ENCODE measurements at places on chromosomes 16 and 17.

- DNase-seq: no peak
These were observed 23.4 kb upstream of the SKAP1 start for GRCh38 chr17:48453447-48453846.

- DNase-seq: no peak
These were observed 375.9 kb downstream of the CDH13 start for GRCh38 chr16:83002351-83003334.

DNA sequence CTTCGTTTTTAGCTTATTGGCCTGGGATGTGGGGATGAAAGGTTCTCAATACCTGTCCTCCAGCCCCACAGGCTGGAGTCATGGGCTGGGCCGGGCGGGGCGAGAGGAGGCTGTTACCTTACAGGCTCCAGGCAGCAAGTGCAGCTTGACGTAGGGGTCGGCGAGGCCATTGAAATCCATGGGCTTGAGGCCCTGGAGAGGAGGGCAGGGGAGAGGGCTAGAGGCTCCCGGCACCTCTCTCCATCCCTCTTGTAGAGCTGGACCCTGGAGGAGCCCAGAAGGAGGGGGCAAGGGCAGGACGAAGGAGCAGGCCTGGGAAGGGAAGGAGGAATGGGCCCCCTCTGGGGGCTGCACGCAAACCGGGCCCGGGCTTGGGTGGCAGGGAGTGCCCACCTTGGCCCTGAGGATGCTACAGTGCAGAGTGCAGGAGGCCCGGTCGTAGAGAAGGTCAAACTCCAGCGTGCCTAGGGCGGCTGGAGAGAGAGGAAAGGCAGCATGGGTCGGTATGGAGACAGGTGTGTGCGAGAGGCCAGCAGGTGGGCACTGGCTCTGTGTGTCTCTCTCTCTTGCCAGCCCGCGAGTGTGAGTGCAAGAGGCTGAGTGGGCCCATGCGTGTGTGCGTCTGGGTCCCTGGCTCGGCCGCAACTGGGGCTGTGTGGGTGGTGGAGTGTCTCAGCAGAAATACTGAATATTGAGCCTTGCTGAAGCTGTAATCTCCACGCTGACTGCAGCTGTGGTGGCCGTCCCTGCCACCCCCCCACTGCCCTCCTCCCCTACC is 1.6 kb downstream of the DOC2A start:
- no peak for DNase-seq

- no peak for DNase-seq
These were observed 203.9 kb upstream of the HS3ST4 start for GRCh38 chr16:25487888-25488287.

- no peak for DNase-seq
These were observed 148.2 kb downstream of the IRX5 start for GRCh38 chr16:55078699-55079410.

DNA sequence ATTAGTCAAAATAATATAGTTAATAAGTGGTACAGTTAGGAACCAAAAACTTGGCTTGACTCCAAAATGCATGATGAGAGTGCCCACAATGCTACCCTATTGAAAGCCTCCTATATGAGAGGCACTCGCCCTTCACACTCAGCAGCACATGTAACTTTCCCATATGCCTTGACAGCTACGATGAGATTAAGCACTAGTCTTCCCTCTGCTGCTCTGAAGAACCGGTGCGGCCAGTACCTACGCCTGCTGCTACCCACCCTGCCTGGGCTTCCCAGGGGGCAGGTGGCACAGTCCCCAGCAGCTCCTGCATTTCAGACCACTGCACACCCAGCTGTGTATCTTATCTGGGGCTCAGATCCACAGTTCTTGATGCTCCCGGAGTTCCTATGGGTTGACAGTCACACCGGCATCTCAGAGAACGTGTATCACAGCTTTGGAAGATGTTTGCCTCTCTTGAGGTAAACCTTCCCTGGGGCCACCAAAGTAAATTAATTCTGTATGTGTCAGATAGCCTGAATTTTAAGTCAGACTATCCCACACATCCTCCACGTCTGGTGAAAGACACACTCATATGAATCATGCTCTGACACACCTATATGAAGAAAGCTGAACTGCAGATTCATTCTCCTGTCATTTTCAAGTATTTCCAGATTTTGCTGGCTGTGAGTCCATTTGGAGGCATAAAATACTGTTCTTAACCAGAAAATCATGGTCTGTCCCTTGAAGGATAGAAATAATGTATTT is 77.8 kb downstream of the MYH10 start:
- DNase-seq: no peak

- no peak for DNase-seq
These were observed 181.2 kb upstream of the AXIN2 start for GRCh38 chr17:65742403-65743307.

DNA sequence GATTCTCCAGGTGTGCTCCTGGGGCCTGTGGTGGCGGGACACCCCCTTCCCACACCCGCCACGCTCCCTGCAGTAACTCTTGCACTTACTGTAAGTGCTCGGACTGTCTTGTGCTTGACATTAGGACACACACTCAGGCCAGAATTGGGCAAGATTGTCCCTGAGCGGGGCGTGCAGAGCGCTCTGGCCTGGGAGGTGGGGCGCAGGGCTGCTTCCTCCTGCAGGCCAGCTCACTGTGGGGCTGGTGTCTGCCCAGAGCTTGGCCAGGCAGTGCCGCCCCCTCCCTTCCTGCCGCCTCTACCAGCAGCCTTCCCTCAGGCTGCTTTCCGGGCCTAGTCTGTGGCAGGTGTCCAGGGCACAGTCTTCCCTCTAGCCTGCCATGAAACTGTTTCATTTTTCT is 6.1 kb upstream of the ATP6V0C start:
- DNase-seq: no peak

GRCh38 chr16:64184156-64184555 is 937.7 kb downstream of the CDH11 start:
- no peak for DNase-seq

GRCh38 chr17:28279411-28279810 is 39.6 kb upstream of the TMEM97 start:
- no peak for DNase-seq

DNA sequence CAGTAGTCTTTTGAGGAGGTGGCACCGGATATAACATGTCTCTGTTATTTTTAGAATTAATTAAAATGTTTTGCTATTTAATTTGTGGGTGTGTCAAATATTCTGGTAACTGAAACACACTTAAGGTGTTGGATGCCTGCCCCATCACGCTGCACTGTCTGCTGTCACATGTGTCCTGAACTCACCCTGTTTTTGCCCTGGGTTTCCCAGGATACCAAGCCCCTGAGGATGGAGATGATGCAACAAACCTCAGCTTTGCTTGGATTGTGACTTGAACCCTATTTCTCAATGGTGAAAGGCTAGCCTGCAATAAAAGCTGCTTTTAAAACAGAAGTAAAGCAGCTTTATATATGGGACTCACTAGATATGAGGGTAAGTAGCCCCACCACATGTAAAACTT is 11.5 kb upstream of the DUSP14 start:
- no peak for DNase-seq

- DNase-seq: no peak
These were observed 4.0 kb upstream of the CMTM3 start for GRCh38 chr16:66600477-66600876.

DNA sequence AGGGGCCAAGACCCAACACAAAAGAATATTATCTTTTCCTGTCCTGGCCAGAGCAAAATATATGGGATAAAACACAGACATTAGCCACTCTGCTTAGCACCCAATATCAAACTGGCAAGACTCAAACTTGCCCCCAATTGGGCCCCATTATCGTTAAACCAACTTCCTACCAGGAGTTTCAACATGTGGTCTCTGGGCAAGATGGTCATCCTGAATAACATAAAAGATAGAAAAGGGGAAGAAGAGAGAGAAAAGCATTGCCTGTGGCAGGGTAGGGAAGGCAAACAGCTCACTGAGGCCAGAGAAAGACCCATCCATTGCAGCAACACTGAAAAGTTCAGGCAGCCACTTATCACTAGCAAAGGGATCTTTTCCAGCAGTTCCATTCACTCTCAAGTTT is 502.1 kb downstream of the KIF2B start:
- no peak for DNase-seq

GRCh38 chr16:2779978-2780898 is 3.2 kb upstream of the ELOB start:
- DNase-seq: no peak

DNA sequence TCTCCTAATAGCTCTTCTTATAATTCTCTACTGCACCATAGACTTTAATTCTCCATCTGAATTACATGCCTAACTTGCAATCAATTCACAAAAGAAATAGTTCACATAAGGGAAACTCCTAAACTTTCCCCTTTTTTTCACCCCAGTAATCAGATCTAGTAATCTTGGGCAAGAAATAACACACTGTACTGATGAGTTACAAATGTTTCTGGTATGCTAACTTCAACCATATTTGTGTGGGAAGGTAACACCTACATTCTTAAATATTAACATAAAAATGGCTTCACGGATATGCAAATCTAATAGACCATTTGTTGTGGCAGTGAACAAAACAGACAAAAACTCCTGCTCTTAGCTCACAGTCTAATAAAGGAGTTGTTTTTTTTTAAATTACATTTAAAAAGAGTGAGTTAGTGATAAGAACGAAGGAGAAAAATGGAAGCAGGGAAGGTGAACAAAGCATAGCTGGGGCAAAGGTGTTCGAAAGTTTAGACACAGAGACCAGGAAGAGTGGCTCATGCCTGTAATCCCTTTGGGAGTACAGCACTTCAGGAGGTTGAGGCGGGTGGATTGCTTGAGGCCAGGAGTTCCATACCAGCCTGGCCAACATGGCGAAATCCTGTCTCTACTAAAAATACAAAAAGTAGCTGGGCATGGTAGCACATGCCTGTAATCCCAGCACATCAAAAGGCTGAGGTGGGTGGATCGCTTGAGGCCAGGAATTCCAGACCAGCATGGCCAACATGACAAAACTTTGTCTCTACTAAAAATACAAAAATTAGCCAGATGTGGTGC is 34.8 kb downstream of the CMTM3 start:
- DNase-seq: no peak

- DNase-seq: no peak
These were observed 301.4 kb downstream of the CA10 start for GRCh38 chr17:51857052-51857597.

DNA sequence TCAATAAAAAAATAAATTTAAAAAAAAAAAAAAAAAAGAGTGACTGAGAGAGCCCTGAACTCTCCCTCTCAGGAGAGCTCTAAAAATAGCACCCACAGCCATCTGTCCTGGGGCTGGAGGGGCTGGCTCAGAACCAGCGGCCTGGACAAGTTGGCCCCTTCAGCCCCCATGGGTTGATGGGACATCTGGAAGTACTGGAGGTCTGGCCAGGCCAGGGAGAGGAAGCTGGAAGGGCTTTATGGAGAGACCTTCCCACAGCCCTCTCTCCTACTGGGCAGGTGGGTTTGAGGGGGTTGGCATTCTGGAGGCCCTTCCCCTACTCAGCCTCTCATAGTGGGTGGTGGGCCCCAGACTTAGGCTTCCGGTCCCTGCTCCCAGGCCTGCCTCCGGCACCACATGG is 93.7 kb upstream of the TMEM97 start:
- no peak for DNase-seq

GRCh38 chr16:73057291-73058210 is 9.6 kb upstream of the ZFHX3 start:
- no peak for DNase-seq

DNA sequence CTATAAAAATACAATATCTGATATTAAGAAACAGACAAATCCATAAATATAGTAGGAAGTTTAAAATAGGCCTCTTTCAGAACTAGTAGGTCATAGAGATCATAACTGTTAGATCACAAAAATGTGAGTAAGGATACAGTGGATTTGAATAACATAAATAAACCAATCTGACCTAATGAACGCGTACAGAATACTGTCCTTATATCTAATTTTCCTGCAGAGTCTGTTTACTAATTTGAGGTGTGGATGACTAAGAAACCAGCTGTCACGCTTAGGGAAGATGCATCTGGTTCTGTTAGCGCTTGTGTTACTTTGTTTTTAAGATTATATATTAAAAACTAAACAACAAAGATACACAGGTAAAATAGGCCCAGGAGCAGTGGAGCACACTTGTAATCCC is 14.8 kb downstream of the CPD start:
- no peak for DNase-seq

DNA sequence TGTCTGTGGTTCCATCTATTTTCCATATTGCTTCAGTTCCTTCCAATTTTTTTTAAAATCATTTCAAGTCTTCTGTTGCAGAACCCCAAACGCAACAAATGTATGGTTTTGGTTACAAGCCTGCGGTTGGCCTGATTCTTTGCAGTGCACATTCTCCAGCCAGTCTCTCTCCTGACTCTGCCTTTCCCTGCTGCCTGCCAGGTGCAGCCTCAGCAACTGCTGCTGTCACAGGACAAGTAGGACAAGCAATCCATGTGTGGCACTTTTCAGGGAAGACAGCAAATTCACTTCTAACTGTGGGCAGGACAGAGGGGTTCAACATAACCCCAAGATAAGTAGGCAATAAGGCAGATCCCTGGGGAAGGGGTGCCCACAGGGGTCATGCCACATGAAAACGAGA is 24.2 kb downstream of the EMP2 start:
- no peak for DNase-seq

DNA sequence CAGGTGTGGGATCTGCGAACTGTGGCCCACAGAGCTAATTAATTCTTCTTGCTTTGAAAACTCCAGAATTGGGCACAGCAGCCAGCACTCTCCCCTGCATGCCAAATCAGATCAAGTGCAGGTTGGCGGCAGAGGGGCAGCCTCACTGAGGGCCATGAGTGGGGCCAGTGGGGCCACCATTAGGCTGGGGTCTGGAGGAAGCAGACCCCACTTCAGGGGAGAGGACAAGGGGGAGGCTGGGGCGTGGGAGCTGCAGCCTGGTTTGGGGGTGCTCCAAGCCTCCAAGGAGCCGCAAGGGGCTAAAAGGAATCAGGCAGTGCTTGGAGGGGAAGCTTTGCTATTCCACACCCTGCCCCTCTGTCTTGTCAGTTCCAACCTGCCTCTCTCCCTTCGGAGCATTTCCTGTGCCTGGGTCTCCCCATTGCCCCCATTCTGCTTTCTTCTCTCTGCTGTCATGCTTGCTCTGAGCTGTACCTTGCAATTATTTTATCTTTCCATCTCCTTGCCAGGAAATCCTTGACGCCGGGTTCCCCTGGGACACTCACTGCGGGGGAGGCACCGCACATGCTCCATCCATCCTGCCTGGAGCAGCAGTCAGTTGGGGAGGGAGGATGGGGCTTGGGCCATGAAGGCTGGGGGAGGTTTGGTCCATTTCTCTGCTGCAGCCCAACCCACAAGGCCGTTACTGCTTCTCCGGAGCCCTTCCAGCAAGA is 3.3 kb upstream of the ABCC3 start:
- DNase-seq: no peak

DNA sequence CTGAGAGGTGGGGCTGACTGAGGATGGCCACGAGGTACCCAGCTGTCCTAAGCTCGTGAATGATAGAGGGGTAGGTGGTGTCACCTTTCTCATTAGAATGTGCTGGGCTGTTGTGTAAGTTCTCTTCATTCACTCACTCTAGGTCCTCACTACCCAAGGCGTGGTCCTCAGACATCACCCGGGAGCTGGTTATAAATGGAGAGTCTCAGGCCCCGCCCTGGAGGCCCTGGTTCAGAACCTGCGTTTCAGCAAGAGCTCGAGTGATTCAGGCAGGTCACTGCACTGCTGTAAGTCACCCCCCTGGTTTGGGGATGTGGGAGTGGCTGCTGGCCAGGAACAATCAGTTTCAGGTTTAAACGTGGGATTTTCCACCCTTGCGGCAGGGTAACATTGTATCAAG is 139.8 kb downstream of the FOXL1 start:
- DNase-seq: no peak

All from activated naive CD4-positive, alpha-beta T cell (primary cell).